ENCODE measurements at places on chromosomes 6 and 20. TPM values are rescaled to one million over a fixed set of nuclear protein-coding genes. Genes with fewer than 3 reads are reported as not detected.

Gene COL11A2
- 0.16 TPM for total RNA-seq

Gene TBXT
- total RNA-seq, result not detected

Gene TRIM10
- not detected for total RNA-seq

Gene FGD2
- total RNA-seq, result not detected

Gene MYL9
- 150 TPM for total RNA-seq

Gene RAB44
- total RNA-seq, result 0.13 TPM

Gene YIPF3
- 163 TPM for total RNA-seq

Gene GGT7
- total RNA-seq, result 17.1 TPM

Gene NR2E1
- total RNA-seq, result not detected

Gene NKAPL
- total RNA-seq, result 2.5 TPM

Gene FAXC
- total RNA-seq, result 3.8 TPM

Gene C6orf120
- 46.2 TPM for total RNA-seq

Gene LHFPL5
- total RNA-seq, result not detected

Gene FOXC1
- 1.5 TPM for total RNA-seq

Gene LKAAEAR1
- total RNA-seq, result not detected

Gene PROCR
- 80.6 TPM for total RNA-seq

Gene TUBB1
- not detected for total RNA-seq
